Stimulated activated CD8-positive, alpha-beta memory T cell treated with anti-CD3 and anti-CD28 coated beads, Interleukin-4, amount 100 ng/mL, for 4 hours (primary cell): ENCODE measurements at places on chromosomes 1 and 21.
A peak's percentile ranks its signal among the peaks of the same experiment; 100 is the strongest.

DNA sequence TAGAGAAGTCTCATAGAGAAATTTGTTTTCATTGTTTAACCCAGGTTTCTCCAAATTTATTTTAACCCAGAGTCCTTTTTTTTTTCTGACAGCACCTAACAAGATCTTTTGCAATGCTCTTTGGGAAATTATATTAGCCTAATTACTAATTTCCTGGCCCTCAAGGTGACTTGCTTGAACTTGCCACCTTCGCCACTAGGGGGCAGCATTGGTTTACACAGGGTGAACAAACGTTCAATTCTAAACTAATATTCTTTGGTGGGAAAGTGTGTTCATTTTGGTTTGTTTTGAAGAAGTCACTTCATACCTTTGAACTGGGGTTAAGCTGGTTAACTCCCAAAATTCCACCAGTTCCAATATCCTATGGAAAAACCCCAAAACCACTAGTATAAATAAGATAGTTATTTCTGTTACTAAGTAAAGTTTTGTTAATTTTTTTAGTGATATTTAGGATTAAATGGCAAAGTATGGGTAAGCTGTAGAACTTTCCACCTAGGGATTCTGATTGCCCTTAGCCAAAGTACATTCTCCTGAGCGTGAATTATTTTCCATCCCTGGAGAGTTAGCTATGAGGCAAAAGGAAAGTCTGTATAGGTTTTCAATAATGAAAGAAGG lies 13.0 kb downstream of the CCDC190 start:
- peak; percentile 83 for DNase-seq

GRCh38 chr1:55316947-55317662 lies 101.9 kb upstream of the USP24 start:
- DNase-seq = no peak

DNA sequence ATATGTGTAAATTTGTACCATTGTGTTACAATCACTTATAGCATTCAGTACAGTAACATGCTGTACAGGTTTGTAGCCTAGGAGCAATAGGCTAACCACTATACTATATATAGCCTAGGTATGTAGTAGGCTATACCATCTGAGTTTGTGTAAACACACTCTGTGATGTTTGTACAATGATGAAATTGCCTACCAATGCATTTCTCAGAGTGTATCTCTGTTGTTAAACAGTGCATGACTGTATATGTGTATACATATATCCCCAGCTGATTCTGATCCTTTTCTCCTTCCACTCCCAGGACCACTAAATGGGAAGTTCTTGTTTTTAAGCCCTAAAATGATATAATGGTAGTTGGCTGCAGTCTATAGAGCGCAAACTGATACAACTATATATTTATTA lies 7.8 kb downstream of the GNPAT start:
- no peak for DNase-seq

- DNase-seq = no peak
Measured at GRCh38 chr21:36171741-36172331, 15.2 kb downstream of the DOP1B start.
